HEK293T (cell line): ENCODE measurements at places on chromosomes 6 and 20.

GRCh38 chr6:53692172-53692571 is 26.6 kb upstream of the KLHL31 start:
- no peak for DNase-seq

- no peak for DNase-seq
These were observed 32.2 kb upstream of the OSTM1 start for GRCh38 chr6:108106694-108107093.

- DNase-seq: no peak
These were observed 690.7 kb downstream of the KIF16B start for GRCh38 chr20:15882553-15882952.

DNA sequence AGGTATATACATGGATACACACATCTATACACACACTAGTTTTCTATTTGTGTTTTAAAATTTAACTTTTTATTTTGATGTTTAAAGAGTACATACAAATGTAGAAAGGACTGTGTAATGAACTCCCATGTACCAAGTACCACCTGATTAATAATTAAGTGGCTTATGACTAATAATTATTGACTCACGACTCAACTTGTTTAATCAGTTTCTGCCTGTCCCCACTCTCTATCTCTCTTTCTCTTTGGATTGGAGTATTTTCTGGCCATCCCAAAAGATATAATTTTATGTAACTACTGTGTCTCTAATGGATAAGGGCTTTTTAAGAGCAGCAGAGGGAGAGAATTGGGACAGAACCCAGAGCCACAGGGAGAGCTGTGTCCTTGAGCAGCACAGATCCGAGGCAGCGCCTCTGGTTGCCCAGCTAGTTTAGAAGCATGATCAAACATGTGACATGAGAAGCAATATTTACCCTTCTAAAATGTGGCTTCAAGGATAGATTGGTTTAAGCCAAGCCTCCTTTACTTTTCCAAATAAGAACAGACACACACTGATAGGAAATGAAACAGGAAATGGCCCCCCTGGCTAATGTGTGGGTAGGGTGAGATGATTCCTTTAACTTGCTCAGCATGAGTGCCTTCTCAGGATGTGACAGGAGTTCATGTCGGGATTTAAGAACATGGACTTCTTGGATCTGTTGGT is 81.0 kb downstream of the ERMARD start:
- no peak for DNase-seq

- DNase-seq: no peak
These were observed 8.4 kb downstream of the DUSP22 start for GRCh38 chr6:300494-301198.

DNA sequence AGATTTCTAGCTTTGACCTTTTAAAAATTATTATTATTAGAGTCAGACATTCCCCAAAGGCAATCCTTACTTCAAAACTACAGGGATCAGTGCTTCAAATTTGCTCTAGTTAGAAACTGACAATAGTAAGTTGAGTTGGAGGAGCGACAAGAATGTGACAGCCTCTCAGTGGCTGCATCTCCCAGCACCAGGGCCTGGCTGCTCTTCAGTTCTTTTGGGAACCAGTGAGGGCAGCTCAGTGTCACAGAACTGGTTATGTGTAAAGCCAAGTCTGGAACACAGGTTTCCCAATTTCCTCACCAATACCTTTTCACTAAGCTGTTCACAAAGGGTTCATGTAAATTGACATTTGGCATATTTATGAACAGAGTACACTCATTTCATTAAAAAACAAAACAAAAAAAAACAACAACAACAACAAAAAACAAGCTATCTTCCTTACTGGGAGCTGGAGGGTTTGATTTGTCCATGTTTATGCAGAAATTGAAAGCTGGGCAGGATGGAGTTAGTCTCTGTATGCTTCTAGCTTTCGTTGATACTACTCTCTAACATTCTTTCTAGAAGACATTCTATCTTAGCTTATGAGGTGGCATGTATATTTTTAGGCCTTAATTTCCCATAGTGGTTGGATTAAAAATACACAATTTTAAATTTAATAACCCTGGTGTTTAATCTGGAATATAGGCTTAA is 95.0 kb downstream of the SAMD5 start:
- no peak for DNase-seq

- DNase-seq: no peak
These were observed 63.3 kb downstream of the PLCG1 start for GRCh38 chr20:41200446-41201202.

DNA sequence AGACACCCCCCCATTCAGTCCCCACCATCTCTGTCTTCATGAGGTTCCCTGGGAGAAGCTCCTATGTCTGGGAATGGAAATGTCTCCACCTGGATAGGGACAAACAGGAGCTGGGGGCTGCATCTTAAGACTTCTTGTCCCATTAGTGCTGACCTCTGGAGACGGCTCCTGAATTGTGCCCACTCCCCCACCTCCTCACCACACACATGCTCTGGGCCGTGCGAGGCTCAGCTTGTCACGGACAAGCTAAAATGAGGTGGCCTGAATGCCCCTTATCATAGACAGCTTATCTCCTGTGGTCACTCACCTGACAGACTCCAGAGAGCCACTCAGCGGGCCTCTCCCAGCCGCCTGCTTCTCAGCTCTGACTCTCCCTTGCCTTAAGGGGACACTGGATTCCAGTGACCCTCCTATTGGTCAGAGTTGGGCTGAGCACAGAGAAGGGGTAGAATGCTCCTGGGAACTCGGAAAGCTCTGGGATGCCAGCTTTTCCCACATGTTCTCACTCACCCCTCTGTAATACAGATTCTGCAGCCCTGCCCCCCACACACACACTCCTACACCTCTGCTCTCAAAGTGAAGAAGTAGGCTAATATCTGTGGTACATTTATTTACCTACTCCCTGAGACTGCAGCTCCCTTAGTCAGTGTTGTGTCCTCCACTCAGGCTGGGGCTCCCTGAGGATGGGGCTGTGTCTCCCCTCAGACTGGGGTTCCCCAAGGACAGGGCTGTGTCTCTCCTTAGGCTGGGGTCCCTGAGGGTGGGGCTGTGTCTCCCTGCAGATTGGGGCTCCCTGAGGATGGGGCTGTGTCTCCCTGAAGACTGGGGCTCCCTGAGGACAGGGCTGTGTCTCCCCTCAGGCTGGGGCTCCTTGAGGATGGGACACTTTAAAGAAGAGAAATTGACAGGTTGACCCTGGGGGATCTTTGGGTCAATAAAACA is 167.5 kb downstream of the VEGFA start:
- no peak for DNase-seq

DNA sequence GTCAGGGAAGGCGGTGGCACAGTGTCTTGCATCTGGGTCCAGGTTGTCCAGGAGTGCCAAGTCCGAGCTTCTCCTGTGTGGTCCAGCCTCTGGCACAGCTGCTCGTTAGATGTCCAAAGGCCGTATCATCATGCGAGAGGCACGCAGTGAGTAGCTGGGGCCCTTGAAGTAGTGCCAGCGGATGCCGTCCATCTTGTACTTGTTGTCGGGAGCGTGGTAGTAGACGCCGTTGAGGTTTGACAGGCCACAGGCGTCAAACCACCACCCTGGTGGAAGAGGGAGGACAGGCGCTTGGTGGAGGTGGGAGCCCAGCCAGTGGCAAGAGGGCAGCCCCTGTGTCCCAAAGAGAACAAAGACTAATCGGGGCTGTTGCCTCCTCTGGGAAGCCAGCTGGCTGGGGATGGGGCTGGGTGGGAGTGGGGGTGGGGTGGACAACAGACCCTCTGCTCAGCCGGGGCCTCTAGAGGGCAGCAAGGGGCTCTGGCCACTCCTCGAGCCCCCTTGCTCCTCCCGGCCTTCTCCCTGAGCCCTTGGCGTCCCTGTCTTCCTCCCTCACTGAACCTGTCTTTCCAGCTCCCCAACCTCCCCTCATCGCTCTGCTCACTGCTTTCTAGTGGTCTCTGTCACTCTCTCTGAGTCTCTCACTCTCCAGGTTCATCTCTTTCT is 39.5 kb downstream of the FAM110A start:
- DNase-seq: no peak

- no peak for DNase-seq
These were observed 110.3 kb upstream of the SNX9 start for GRCh38 chr6:157712585-157713295.

- DNase-seq: no peak
These were observed 31.5 kb downstream of the SULF2 start for GRCh38 chr20:47753576-47754387.

DNA sequence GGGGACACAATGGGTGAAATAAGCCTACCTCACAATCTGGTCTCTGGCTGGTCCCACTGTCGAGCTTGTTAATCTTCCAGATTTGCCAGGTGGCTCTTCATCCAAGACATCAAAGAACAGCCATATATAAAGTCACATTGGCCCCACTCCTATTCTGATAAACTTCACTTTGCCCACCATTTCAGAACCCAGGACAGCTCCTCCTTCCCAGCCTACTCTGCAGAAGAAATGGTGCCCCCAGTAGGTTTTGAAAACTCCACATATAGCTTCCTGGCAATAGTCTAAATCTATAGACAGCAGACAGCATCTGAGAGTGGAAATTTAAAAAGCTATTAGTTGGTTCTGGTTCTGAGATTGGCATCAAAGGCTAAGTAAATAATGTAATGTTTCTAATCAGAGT is 143.1 kb upstream of the PCSK2 start:
- no peak for DNase-seq

DNA sequence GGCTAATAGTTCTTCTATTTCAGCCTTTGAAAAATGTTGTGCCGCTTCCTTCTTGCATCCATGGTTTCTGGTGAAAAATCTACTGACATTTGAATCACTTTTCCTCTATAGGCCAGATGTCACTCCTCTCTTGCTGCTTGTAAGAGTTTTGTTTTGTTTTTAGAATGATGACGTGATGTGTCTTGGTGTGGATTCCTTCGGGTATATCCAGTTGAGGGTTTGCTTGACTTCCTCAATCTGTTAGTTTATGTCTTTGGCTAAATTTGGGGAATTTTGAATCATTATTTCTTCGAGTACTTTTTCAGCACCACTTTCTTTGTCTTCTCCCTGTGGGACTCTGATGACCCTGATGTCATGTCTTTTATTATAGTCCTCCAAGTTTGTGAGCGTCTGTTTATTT is 175.5 kb downstream of the MYLK4 start:
- DNase-seq: no peak

DNA sequence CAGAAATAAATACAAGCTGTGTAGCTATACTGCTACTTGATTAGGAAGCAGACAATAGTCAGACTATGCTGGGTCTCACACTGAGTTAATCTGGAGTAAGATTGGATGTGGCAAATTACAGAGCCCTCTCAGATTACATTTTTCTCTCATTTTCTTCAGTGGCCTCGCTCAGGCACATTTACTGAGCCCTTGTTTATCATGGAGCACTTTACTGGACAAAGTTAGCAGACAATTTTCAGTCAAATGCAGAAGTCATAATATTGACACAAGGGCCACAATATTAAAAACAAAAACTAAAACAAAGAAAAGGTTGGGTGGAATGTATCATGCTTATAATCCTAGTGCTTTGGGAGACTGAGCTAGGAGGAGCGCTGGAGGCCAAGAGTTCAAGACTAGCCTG is 95.0 kb upstream of the MAP3K7 start:
- no peak for DNase-seq

- DNase-seq: peak; percentile 76
These were observed at the start of gene PRSS35 for GRCh38 chr6:83511901-83512681. TSS of gene PRSS35 (plus strand) at chr6:83512534. CDS start at chr6:83523442, 10,908 bp downstream.

GRCh38 chr6:170316071-170316470 is 9.5 kb downstream of the FAM120B start:
- no peak for DNase-seq

- DNase-seq: no peak
These were observed 9.3 kb downstream of the COX7A2 start for GRCh38 chr6:75234126-75234865.

- DNase-seq: peak; percentile 15
These were observed 200.2 kb upstream of the EYA4 start for GRCh38 chr6:133040803-133041419.

DNA sequence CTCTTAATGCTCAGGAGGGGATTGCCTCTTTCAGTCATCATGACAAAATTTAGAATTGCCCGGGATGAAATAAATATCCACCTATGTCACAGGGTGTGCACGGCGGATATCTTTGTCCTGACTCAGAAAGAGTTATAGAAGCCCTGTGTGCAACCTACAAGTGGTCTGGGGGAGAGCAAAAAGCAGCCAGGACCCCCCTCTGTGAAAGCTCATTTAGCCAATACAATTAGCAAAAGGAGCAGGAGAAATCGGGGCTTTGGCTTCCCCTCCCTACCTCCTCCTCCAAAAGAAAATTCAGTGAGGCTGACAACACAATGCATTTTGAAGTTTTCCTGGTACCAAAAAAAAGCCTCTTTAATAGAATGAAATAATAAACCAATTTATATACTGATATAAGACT is 21.8 kb downstream of the FOXA2 start:
- DNase-seq: no peak
